ENCODE measurements at places on chromosomes 4 and X.

DNA sequence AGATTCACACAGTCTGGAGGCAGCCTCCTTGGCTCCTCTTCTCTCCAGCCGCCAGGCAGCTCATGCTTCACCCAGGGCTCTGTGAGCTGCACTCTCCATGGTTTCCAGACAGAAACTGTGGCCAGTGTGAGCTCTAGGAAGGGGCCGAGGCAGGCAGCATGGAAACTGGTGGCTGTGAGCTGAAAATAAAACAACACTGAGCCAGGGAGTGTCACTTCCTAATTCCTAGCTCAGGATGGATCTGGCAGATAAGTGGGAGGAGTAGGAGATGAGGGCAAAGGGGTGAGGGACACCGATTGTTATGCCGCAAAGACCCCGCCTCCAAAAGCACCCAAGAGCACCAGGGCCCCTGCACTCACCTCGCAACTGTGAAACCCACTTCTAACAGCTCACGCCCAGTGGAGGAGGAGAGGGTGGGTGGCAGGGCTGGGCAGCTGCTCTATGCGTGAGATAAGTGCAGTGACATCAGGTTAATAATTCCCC is 69.8 kb downstream of the FHDC1 start:
- no peak for DNase-seq

GRCh38 chr4:65559270-65559669 is 111.0 kb downstream of the EPHA5 start:
- DNase-seq, result no peak

GRCh38 chr4:99724067-99724466 is 66.4 kb upstream of the C4orf54 start:
- DNase-seq, result no peak

DNA sequence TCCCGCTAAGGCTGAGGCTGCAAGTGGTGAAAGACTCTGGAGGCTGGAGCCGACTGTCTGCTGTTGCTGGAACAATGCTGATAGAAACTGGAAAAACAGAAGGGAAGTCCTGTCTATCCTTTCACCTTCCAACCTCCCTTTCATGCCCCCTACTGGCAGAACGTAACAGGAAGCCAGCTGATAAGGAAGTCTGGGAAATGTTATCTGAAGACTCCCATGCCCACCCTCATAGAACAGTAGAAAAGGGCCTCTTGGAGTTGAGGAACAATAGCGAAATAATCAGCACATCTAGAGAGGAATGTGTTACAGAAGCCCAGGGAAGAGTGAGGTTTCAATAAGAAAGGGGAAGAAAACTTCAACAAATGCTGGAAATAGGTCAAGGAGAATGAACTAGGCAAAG is 117.1 kb upstream of the DKK2 start:
- no peak for DNase-seq

DNA sequence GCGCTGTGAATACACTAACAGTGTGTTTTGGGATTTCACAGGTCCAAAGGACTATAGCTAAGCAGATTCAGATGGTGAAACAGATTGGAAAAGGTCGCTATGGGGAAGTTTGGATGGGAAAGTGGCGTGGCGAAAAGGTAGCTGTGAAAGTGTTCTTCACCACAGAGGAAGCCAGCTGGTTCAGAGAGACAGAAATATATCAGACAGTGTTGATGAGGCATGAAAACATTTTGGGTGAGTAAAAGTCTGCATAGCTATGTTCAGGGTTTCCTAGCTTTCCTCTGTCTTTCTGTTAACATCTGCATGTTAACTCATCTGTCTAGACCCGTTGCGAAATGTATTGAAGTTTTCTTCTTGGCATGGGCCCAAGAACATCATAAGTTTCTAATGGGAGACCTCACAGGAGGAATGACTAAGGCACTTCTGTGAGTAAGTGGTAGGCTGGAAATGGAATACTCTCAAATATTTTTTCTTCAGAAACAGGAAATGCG is 372.1 kb downstream of the BMPR1B start:
- DNase-seq, result no peak

- no peak for DNase-seq
Observed at GRCh38 chr4:80586716-80587115, 251.2 kb downstream of the CFAP299 start.

GRCh38 chr4:161987611-161988010 is 176.2 kb downstream of the FSTL5 start:
- DNase-seq, result no peak

Data from activated naive CD4-positive, alpha-beta T cell treated with Interleukin-2 at 50 U/mL for 16 hours (primary cell).